ENCODE measurements at places on chromosomes 4 and X.

DNA sequence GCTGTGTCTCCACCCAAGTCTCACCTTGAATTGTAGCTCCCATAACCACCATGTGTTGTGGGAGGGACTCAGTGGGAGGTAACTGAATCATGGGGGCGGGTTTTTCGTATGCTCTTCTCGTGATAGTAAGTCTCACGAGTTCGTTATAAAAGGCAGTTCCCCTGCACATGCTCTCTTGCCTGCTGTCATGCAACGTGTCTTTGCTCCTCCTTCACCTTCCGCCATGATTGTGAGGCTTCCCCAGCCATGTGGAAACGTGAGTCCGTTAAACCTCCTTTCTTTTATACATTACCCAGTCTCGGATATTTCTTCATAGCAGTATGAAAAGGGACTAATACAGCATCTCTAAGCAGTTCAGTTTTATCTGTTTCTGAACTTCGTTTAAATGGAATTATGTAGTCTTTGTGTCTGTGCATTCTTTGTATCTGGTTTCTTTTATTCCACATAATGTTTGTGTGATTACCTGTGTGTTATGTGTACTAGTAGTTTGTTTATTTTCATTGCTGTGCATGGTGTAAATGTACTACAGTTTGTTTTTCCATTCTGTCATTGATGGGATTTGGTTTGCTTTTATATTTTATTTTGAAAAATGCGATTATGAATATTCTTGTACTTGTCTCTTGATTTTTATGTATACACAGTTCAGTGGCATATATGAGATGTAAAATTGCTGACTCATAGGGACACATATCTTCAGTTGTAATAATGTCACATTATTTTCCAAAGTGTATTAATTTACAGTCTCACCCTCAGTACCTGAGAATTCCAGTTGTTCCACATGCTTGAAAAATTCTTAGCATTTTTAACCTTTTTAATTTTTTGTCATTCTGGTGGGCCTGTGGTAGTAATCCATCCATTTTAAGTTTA is 304.9 kb downstream of the GBA3 start:
- DNase-seq: no peak

- no peak for DNase-seq
These were observed 149.2 kb upstream of the RAI2 start for GRCh38 chrX:18010253-18010652.

- no peak for DNase-seq
These were observed 79.4 kb upstream of the PITX2 start for GRCh38 chr4:110702326-110702725.

- no peak for DNase-seq
These were observed 211.4 kb downstream of the GASK1B start for GRCh38 chr4:157961229-157961990.

DNA sequence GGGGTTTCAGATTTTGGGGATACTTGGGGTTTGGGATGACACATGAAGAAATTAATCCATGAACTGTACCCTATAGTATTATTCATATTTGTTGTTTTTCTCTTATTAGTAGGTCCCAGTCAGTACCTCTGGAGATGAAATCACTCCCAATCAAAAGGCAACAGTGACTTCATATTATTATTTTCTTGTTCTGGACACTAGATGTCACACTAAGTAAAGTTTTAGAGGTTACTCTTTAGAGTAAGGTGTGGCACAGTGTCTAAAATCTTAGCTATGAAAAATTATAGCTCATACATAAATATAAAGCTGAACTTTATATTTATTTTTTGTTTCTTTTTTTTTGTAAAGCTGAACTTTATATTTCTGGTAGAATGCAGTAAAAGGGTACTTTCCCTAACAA is 35.1 kb downstream of the FAM114A1 start:
- peak; percentile 51 for DNase-seq

GRCh38 chrX:97159916-97160800 is 276.4 kb downstream of the RPA4 start:
- no peak for DNase-seq

DNA sequence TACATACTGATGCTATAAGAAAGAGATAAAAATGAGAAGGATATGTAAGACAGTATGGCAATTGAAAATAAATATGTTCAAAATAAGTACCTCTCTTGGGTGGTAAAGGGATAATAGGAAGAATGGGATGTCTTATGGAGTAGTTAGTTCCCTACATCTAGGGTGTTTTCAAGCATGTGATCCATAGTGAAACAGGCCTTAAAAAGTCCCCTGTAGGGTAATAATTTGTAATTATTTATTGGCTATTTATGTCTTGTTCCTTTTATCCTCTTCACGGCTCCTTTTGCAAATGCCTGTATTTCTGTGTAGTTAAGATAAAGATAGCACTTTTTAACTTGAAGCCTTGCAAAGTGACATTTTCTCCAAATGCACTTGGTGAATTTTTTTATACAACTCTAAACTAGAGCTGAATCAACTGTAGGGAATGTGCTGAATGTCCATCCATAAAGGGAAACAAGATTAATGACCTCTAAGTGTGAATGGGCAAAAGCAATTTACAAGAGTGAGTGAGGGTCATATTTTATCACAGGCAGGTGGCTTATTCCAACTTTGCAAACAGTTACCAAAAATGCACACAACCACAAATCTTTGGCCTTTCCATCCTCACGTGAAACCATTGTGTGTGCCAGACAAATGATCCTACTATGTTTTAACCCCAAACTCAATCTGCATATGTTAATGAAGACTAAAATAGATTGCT is 299.0 kb downstream of the KCNIP4 start:
- DNase-seq: no peak

DNA sequence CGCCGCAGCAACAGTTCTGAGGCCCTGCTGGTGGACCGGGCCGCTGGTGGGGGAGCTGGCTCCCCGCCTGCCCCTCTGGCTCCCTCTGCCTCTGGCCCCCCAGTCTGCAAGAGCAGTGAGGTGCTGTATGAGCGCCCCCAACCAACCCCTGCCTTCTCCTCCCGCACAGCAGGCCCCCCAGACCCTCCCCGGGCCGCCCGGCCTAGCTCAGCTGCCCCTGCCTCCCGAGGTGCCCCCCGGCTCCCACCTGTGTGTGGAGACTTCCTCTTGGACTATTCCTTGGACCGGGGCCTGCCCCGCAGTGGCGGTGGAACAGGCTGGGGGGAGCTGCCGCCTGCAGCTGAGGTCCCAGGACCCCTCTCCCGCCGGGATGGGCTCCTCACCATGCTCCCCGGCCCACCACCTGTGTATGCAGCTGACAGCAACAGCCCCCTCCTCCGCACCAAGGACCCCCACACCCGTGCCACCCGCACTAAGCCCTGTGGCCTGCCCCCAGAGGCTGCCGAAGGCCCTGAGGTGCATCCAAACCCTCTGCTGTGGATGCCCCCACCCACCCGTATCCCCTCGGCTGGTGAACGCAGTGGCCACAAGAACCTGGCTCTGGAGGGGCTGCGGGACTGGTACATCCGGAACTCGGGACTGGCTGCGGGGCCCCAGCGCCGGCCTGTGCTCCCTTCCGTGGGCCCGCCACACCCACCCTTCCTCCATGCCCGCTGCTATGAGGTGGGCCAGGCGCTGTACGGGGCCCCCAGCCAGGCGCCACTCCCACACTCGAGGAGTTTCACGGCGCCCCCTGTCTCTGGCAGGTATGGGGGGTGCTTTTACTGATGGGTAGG is 6.3 kb downstream of the PRAF2 start:
- DNase-seq: no peak

DNA sequence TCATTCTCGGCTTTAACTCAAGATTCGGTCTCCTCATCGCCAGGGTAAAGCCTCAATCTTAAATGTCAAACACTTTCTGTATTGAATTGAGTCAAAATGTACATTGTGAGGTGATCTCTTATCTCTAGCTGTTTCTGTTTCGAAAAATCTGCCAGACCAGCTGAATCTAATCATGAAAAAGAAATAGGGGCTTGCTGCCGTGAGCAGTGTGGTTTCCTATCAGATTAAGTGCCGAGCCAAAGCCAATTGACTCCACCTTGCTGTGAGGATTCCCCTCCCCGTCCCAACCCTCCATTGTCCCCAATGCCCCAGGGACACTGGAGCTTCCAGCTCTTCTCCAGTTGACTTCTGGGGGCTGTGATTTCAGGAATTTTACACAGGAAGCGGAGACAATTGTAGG is 12.5 kb upstream of the CRLF2 start:
- no peak for DNase-seq

DNA sequence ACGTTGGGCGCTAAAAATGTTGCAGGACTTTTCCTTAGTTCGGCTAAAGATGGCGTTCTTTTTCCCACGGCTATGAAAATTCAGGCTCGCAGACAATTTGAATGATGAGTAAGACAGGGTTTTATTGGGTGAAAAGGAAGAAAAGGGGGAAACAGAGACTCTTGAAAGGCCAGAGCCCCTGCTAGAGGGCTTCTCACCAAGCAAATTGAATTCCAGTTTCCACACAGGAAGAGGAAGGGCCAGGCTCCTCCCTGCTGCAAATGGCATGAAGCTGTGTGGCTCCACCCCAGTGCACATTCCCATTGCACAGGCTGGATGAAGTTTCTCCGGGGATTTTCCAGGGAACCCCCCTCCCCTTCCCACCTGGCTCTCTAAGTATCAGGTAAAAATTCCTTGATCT is 210.9 kb downstream of the KLHL4 start:
- DNase-seq: no peak

DNA sequence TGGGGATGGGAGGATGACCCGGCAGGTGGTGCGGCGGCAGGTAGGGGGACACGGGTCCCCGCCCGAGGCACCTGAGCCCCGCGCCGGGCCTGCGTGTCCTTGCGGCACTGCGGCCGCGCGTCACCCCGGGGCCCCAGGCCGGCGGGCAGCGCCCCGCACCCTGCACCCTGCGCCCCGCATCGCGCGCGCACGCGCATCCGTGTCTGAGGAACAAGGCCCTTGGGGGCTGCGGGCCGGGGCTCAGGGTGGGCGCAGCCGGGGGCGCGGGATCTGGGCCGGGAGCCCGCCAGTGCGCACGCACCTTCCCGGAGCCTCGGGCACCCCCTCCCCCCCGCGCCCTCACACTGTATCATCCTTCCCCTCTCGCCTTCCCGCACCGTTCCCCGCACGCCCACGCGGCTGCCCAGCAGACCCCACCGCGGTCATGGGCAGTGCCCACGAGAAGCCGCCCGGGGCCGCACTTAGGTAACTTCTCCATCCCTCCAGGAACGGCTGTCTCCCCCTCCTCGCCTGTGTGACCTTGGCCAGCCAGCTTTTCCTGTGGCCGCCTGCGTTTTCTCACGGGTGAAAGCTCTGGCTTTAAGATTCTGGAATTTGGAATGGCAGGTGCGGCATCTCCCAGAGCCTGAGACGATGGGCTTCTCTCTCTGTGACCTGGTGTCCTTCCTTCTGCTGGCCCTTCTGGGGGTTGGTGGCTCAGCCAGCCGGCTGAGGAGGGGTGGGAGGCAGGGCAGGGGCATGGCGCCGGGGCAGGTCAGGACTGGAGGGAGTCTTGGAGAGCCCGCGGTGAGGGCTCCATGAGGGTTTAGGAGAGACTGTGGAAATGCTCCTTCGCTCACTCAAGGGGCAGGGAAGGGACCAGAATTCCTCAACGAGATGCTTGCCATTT is 748 bp downstream of the ATP2B3 start:
- no peak for DNase-seq

- peak; percentile 3 for DNase-seq
These were observed 138.0 kb downstream of the RPA4 start for GRCh38 chrX:97021680-97022079.

DNA sequence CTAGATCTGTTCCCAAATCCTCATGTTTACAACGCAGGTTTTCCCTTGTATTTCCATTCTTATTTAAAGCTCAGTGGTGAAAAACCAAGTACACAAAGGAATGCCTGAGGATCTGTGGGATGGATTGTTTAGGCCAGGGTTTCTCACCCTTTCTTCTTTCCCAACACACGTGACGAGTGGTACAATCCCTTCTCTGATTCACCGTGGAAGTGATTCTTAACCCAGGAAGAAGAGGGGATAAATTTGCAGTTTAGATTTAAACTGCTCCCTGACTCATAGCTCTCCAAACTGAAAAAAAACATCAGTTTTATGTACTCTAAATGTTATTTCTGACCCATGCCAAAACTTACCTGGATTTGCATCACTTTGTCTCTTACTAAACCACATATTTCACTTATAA is 17.0 kb downstream of the PAQR3 start:
- no peak for DNase-seq

GRCh38 chr4:185061610-185062009 is 43.3 kb downstream of the HELT start:
- DNase-seq: no peak

DNA sequence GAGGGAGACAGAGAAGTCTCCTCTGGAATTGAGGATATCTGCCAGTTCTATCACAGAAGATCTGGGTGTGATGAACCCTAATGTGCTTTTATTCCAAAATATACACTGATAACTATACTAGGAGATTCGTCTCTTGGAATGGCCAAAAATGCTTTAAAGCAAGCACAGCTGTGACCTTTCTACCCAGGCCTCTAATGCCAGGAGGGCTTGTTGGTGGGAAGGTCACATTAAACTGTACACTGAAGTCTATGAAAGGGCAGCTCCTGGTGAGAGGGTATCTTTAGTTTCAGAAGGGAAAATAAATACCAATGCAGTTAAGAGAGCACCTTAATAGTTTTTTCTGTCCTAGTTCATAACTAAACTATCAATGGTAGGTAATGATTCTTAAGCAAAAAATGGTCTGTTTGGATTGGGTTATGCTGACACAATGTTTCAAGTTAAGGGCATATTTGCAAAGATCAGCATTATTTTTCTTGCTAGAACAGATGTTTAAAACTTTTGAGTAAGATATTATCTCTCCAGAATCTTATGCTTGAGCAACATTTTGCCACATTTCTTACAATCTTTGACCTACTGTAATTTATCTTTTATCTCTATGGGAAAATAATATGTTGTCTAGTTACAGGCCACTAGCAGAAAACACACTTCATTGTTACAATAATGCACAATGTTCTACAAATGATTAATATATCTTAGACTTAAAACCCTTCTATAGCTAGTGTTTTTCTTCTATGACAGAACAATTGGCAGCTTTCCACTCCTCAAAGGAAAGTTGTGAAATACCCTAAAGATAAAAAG is 59.6 kb downstream of the SEC24D start:
- DNase-seq: no peak

DNA sequence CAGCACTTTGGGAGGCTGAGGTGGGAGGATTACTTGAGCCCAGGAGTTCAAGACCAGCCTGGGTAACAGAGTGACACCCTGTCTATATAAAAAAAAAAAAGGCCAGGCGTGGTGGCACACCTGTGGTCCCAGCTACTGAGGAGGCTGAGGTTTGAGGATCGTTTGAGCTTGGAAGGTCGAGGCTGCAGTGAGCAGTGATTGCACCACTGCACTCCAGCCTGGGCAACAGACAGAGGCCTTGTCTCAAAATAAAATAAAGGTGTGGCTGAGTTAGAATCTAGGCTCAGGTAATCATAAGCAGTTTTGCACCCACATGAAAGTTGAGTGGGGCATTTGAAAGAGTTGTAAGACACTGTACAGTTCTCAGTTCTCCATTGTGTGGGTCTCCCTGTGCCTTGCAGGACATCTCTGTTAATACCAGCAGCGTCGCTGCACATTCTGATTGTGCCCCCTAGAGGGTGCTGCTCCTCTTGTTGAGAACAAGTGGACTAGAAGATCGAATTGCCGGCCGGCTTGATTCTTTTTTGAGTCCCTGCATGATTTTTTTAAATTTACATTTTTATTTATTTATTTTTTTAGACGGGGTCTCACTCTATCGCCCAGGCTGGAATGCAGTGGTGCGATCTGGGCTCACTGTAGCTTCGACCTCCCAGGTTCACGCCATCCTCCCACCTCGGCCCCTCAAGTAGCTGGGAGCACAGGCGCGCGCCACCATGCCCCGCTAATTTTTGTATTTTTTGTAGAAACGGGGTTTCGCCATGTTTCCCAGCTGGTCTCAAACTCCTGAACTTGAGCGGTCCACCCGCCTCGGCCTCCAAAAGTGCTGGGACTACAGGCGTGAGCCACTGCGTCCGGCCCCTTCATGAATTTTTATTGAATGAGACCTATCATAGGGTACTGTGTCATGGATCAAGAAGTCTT is 73.6 kb upstream of the RBMX start:
- DNase-seq: peak; percentile 9

Measured in RWPE1 (cell line).